ENCODE measurements at places on chromosomes 11 and 22. TPM values are rescaled to one million over a fixed set of nuclear protein-coding genes. Genes with fewer than 3 reads are reported as not detected.

The KIRREL3 gene
- 0.27 TPM for total RNA-seq

The MS4A15 gene
- total RNA-seq = not detected

The MUC5AC gene
- total RNA-seq = not detected

The MPZL3 gene
- total RNA-seq = 0.53 TPM

The KDM4D gene
- total RNA-seq = 1.4 TPM

Data from muscle of leg (tissue), 16 donors.